Keratinocyte (primary cell): ENCODE measurements at places on chromosomes 16 and 17. TPM values are rescaled to one million over a fixed set of nuclear protein-coding genes. Genes with fewer than 3 reads are reported as not detected.

DNA sequence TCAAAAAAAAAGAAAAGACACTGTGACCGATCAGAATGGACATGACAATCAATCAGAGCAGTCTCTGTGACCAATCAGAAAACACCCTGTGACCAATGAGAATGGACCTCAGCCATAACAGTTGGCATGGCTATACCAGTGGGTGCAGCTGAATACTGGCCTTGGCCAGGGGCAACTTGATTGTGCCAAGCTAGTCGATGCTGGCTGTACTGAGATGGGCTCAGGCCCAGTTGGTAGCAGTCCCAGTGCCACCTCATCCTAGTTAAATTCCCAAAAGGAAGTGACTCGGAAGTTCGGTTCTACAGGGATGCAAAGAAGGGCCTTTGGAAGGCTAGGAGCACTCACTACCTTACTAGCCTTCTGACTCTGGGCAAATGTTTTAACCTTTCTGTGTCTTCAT lies 37.2 kb upstream of the BCO1 start:
- no peak for DNase-seq

DNA sequence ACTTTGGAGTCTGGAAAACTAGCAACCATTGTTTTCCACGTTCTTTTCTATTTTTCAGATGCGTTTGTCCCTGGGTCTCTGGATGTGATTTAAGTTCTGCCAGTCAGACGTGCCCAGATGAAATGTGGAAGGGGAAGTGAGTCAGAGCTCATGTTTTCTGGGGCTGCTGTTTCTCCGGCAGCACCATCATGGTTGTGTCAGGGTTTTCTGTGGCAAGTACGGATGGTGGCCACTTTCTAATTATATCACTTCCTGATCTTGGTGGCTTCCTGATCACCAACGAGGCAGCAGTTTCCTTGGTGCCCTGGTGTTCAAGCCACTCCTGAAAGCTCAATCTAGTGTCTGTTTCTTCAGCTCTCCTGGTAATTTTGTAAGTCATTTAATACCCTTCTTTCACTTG lies 31.4 kb upstream of the PMFBP1 start:
- DNase-seq, result no peak

The PTGES3L gene
- polyA plus RNA-seq, result 0.19 to 0.44 TPM (median 0.37 TPM) in 3 replicates

DNA sequence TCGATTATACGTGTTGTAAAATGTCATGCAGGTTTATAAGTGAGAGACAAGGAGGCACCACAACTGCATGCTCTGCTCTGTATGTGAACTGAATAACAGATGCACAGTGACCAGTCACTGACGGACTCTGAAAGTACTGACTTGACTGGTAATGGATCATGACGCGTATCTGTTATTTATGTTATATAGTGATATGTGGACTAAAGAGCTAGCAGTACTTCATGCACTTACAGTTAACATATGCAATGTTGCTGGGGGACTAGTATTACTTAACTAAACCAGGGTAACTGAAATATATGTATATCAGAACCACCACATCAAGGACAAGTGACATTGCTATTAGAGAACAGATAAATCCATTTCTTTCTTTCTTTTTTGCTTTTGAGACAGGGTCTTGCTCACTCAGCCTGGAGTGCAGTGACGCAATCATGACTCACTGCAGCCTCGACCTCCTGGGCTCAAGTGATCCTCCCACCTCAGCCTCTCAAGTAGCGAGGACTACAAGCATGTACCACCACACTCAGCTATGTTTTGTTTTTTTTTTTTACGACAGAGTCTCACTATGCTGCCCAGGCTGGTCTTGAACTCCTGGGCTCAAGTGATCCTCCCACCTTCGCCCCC lies 17.2 kb downstream of the COIL start:
- no peak for DNase-seq

The SLC5A11 gene
- polyA plus RNA-seq, result 0.07 to 0.17 TPM in 2 of 3 replicates, not detected in the other
